ENCODE measurements at places on chromosomes 4 and X.
A peak's percentile ranks its signal among the peaks of the same experiment; 100 is the strongest.

GRCh38 chrX:47751670-47752069, 85.0 kb upstream of the ZNF81 start:
- DNase-seq: peak; percentile 15

GRCh38 chr4:76339364-76339763, 32.8 kb downstream of the STBD1 start:
- DNase-seq: no peak

DNA sequence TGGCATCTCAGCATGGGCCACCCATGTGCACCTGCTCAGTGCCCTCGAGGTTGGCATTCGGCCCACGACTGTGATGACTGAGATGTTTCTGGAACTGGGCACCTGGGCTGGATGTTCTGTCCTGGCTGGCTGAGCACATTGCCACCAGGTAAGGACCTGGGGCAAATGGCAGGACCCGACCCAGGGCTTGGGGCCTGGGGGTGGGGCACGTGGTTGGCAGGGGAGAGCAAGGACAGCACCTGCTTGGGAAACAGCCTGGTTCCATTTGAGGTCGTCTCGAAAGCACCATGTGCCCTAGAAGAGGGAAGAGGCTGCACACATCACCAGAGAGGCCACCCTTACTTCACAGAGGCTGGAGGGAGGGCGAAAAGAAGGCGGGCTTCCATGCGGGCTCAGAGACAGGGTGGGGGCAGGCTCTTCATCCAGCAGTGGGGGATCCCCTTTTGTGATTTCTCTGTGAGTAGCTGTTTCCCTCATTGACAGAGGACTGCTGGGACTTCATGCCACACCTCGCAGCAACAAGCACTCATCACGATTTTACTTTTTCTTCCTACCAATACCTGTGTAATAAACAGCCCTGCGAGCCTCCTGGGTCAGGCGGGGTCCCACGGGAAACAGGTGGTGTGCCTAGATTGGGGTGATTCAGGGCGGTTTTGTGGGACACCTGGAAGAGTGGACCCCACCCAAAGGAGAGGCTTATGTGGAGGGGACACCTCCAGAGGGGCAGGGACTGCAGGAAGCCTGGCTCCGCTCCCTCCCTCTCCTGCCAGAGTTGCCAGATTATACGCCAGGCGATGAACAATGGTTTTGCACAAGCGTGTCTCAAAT, 12.0 kb downstream of the TMEM187 start:
- no peak for DNase-seq

DNA sequence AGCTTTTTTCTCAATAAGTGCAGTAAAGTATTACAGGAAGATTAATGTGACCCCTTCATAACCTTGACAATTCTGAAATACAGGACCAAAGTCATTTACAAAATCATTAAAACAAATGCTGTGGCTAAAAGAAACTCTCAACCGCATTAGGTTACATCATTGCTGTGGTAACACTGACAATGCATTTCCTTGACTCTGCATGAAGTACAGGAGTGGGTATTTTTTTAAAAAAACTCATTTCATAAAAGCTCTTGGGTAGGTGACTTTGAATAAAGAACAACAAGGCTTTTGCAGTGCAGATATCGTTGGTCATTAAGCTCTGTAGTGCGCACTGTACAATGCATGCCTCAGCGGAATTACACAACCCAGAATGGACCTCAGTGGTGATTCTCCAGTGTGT, 23.4 kb upstream of the XK start:
- DNase-seq: no peak

- DNase-seq: no peak
Observed at GRCh38 chrX:155893521-155893920, 12.4 kb downstream of the VAMP7 start.

DNA sequence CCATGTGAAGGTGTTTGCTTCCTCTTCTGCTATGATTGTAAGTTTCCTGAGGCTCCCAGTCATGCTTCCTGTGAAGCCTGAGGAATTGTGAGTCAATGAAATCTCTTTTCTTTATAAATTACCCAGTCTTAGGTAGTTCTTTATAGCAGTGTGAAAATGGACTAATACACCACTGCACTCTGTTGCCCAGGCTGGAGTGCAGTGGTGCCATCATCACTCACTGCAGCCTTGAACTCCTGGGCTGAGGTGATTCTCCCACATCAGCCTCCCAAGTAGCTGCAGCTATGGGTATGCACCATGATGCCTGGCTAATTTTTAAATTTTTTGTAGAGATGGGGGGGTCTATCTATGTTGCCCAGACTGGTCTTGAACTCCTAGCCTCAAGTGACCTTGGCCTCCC, 15.8 kb upstream of the IGFBP7 start:
- no peak for DNase-seq

- no peak for DNase-seq
Observed at GRCh38 chrX:48468693-48469691, 1.1 kb downstream of the SLC38A5 start.

DNA sequence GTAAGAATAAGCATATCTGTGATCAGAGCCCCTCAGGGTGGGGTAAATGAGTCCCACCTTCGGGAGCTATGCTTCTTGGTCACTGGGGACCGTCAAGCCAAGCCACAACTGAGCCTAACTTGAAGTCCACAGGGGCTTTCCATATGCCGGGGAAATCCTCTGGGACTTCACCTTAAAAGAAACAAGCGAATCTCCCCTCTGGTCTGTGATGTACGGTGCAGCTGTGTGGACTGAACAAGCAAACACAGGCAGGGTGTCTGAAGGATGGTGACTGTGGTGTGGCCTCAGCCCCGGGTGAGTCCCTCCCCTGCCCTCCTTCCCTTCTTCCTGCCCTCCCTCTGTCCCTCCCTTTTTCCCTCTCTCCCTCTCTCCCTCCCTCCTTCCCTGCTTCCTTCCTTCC, 29.7 kb upstream of the PPP2R2C start:
- DNase-seq: no peak

- no peak for DNase-seq
Observed at GRCh38 chr4:42632653-42633382, 24.1 kb downstream of the ATP8A1 start.

- DNase-seq: no peak
Observed at GRCh38 chr4:152594978-152595925, 59.4 kb upstream of the FBXW7 start.

DNA sequence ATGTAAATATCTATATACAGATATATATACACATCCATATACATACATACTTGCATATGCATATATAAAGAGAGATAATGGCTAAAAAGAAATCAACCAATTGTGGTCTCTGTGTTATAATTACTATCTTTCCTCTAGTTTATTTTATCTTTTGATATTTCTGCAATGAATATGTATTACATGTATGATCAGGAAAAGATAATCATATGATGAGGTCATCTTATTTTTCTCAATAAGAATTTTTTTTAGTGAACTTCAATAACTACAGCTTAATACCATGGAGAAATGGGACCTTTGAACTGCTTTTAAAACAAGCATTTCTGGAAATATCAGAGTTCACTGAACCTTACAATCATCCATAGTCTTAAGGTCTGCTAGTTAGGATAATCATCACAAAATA, 158.0 kb downstream of the HNRNPD start:
- DNase-seq: no peak

DNA sequence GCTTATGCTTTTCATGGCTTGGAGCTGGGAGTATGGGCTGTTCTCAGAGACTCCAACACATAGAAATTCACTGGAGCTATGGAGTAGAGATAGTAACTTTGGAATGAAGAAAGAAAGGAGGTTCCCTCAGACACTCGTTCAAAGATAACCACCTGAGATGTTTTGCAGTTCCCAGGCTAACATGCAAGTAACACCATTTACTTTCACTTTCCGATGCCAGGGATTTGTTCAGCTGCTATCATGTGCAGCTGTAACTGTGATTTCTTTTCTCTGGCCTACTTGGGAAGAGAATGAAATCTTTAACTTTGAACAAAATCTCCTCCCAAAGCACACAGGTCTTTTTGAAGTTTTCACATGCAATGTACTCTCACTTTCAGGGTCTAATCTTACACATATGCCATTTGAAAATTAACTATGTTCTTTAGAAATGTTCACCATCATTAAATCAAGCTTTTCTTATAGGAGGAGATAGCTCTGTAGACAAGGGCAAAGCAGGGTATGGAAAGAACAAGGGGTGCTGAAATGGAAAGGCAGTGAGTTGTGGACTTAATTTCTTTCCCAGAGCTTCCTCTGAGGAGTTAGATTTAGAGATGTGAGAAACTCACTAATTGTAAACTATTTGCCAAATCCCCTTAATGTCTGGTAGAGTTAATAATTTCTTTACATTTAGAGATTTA, 514.3 kb downstream of the PDHA2 start:
- no peak for DNase-seq

DNA sequence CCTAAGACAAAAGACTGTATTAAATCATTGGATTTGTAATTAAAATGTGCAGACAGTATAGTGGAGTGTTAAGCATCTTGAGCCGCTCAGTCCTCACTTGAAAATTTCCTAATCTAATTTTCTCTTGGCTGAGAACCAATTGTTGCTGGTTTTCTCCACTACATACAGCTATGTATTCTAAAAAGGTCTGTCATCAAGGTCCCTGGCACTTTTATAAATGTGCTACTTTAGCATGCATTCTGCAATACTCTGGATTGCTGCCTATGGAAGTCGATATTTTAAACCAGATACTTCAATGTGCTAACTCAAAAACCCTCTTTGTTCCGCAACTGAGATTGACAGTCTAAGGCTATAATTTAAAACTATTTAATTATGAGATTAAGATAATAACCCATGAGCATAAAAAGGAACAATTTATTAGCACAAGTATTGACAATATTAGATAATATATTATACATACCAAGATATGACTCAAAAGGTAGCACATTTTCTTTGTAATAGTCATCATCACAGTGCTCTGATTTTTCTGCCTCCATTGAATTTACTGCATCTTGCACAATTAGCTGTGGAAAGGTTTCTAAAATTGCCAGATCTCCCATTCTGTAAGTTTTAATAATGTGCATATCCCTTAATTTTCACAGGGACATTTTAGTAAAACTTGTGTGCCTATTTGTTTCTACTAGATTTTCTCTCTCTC, 815.1 kb downstream of the ADGRL3 start:
- no peak for DNase-seq

GRCh38 chrX:67523932-67524331, 19.9 kb upstream of the AR start:
- DNase-seq: no peak

Data from stimulated activated CD4-positive, alpha-beta T cell treated with anti-CD3 and anti-CD28 coated beads, TNF-alpha, amount 100 ng/mL, for 1 hour (primary cell).